Fibroblast of skin of scalp (primary cell): ENCODE measurements at places on chromosomes 12 and 14.

- no peak for DNase-seq
Observed at GRCh38 chr12:83666690-83667089, 980.0 kb downstream of the TMTC2 start.

GRCh38 chr12:70549340-70550179 lies 87.7 kb downstream of the PTPRB start:
- DNase-seq, result no peak

GRCh38 chr12:5492562-5492961 lies 60.7 kb downstream of the NTF3 start:
- no peak for DNase-seq

DNA sequence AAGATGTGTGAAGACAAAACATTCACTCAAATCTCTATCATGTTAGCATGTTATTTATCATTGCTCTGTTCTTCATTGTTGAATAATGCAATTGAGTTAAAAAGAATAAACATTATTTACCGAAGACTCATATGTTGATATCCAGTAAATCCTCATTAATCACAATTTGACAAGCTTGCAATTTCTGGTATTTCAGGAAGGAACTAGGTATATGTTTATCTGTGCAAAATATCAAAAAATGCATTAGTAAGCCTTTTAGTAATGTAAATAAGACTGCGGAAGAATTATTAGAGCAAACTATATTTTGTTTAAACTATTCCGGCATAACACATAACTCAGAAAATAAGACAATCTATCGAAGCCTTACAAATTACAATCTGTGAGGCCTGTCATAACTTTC lies 222.7 kb upstream of the NOVA1 start:
- no peak for DNase-seq

DNA sequence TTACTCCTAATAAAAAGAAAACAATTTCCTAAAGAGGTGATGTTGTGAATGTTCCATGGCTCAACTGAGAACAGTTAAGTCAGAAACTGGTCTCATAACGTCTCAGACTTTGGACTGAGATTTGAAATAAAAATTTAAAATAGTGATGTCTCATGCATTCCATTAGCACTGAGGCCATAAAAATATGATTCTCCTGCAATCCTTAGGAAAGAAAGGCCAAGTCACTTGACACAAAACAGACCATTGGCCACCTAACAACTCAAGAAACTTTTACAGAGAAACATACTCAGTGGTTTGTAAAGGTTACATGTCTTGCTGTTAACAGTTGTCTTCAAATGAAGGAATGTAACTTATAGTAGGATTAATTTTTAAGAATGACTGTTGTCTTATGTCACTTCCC lies 58.1 kb downstream of the STAB2 start:
- DNase-seq, result peak; percentile 27

DNA sequence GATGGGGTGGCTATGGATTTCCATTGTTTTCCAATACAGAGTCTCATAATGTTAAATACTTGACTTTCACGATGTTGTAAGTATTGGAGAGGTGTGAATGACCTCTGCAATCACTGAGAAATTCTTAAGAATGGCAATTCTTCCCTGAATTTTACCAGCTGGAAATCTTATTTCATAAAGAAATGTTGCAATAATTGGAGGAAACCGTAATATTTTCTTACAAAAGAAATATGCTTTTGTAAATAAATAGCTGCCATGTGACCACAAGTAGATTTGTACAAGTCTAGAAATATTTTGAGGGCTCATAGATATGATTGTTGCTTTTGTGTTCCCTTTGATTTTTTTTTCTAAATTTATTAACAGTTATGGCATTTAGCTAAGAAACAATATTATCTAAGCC lies 308.7 kb upstream of the ATP2B1 start:
- DNase-seq, result no peak

DNA sequence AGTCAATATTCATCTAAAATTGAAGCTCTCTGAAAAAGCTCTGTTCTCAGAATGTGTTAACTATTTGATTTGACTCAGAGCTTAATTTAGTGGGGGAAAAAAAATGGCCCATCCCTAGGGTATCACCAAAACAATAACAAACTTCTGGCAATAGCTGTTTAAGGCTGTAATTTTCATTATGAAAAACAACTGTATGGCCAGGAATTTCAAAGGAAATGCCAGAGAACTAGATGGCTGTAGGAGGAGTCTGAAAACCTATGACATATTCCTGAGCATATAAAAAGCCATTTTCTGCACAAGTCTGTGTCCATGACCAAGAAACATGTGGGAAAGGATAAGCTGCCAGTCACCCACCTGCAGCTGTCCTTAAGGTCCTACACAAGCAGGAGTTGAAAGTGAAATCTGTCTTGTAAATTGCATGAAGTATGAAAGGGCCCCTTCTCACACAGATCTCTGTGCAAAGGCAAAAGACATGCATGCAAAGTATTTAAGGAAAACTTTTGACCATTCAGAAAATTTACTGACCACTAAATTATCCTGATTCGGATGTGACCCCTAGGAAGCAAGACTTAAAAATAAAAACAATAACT lies 299.1 kb downstream of the BTG1 start:
- DNase-seq, result peak; percentile 13

DNA sequence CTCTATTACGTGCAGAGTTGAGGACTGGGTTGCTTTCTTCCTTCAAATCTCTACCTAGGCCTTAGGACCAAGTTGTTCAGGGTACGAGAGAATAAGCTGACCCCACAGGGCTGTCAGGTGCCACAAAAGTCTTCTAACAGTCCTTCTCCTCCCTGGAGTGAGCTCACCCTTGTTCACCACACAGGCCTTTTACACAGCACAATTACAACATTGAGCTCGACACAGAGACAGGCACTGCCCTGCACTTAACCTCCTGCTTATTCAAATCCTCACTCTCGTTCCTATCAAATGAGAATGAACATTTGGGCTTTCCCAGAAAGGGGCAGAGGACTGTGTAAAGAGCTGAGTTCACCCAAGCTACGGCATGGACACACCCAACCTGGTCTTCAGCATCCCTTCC lies 2.4 kb downstream of the GALNT6 start:
- DNase-seq, result no peak

GRCh38 chr12:118055144-118055557 lies 5.8 kb downstream of the WSB2 start:
- DNase-seq, result peak; percentile 46

GRCh38 chr12:95474660-95474958 lies 657 bp downstream of the METAP2 start:
- DNase-seq, result peak; percentile 3

- no peak for DNase-seq
Observed at GRCh38 chr12:88505696-88506095, 74.6 kb downstream of the KITLG start.

- DNase-seq, result no peak
Observed at GRCh38 chr12:64739778-64740177, 19.4 kb downstream of the GNS start.

DNA sequence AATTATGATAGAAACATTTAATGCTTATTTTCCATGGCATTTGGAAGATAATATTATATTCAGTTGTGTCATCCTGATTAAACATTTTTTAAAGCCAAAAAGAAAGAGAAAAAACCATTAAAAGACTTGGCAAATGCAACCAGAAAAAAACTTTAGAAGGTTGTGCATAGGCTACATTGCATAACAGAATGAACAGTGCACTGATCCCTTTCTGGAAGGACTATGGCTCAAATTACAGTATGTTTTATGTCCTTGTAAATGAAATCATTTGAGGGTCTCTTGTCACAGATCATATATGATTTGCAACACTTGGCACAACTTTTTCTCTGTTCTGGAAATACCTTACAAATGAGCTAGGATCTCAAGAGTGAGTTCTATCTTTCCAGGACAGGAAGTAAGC lies 275.2 kb upstream of the FLRT2 start:
- no peak for DNase-seq

DNA sequence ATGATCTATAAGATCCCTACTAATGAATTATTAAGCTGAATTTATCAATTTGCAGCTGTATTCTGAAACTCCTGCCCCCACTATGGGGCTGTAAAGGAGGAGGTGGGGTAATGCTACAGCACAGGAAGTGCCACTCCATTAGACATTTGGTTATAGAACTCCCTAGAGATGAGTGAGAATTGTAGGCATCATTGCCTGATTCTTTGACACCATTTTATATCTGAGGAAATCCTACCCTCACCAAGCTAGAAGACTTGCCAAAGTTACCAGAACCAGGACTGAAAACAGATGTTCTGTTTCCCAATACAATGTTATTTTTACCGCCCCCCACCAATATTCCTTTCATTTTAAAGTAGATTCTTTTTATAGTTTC lies 182.4 kb downstream of the EGLN3 start:
- peak; percentile 73 for DNase-seq

- no peak for DNase-seq
Observed at GRCh38 chr14:61513986-61514830, 181.1 kb upstream of the HIF1A start.

- DNase-seq, result no peak
Observed at GRCh38 chr14:94583557-94583956, 2.3 kb downstream of the SERPINA5 start.

DNA sequence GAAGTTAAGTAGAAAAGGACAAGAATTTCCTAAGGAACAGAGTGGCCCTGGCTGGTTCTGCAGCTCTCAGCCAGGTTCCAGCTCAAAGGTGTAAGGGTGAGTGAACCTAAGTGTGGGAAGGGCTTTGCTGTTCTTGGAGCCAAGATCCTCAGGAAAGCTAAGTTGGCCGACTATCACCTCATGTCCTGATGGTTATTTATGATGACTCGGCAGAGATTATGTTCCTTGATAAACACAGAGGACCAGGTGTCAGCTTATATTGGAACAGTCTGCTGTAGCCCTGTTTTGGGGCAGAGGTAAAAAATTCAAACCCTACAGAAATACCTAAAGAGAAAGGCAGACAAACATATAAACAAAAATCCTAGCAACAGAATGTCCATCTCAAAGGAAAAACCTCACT lies 128.5 kb downstream of the TBX3 start:
- no peak for DNase-seq

DNA sequence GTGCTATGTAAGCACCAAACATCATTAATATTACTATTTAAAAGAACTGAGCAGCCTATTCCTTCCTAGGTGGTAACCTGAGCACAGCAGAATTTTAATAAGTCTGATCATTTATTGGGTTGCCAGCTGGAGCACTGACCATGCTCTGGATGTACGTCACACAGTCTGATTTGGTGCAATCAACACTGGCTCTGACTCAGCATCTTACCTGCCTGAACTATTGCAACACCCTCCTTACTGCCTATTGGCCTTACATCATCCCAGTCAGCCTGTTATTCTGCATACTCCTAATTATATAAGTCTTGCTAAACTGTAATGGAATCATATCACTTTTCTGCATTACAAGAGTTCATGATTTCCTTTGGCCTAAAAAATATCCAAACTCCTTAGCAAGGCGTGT lies 149.7 kb downstream of the PTPRO start:
- DNase-seq, result no peak

DNA sequence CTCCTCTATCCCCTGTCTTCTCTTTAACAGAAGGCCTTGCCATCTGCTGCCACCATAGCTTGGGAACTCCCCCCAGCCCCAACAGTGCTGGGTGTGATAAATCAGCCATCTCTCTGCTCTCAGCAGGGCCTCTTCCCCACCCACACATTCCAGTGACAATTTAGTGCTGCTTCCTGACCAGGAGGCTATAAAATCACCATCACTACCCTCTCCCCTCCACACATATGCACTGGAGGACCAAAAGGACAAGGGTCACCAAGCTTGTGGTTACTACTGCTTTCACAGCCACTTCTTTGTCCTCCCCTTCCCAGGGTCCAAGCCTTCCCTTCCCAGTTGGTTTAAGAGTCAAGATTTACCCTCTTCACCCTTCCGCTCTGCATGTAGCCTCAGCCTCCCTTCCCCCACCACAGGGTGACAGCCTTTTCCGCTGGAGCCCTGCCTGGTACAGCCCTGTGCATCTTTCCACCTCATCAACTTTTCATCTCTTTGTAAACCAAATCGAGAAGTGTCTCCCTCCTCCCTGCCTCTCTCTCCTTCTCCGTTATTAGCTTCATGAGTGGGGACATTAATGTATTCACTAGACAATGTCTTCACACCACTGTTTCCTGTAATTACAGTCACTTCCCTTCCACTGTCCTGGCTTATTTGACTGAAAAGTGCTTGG lies 9.4 kb downstream of the PSMB5 start:
- no peak for DNase-seq

- peak; percentile 49 for DNase-seq
Observed at GRCh38 chr12:10771132-10771733, 31.2 kb downstream of the TAS2R7 start.

DNA sequence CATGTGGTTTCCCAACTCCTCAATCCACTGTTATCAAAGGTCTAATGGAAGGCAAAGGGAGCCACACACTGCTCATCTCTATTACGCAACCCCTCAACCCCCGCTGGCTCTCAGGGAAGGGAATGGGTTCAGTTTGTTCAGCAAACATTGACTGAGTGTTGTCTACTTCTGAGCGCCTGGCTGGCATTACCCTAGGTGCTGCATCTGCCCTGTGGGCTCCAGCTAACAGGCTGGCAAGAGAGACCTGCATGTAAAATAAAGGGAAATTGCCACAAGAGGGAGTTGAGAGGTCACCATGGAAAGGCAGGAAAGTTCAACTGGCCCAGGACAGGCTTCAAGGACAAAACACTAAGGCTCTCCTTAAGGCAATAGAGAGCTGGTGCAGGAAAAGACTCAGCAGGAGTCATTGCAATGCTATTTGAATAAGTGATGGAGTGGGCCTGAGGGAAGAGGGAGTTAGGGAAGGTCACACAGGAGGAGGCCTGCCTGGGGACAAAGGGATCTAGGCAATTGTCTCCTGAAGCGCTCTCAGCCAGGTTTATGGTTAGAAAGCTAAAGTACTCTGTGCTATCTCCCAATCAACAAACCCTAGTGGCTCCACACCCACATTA lies 5.5 kb upstream of the ZNF740 start:
- peak; percentile 60 for DNase-seq

DNA sequence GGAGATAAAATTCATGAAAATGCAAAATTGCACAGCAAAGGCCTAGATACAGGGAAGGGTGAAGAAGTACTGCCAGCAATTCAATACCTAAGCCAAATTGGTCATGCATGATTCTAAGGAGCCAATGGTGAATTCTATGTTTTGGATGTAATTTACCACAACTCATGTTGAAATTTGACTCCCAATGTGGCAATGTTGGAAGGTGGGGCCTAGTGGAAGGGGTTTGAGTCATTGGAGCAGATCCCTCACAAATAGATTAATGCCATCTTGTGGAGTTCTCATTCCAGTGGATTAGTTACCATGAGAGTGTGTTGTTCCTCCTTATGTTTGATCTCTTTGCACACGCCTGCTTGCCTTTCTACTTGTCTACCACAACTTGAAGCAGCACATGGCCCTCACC lies 194.0 kb upstream of the ALG10 start:
- no peak for DNase-seq

DNA sequence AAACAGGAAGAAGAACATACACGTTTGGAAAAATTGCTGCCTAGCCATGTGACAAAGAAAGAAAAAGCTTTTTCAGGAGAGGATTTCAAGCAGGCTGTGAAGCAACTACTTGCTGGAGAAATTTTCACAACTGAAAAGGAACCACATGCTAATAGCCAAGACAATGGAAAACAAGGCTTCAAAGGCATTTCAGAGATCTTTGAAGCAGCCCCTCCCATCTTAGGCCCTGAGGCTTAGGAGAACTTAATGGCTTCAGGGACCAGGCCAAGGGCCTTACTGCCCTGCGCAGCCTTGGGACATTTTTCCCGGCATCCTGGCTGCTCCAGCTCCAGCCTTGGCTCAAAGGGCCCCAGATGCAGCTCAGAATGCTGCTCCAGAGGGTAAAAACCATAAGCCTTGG lies 255.9 kb upstream of the ARID2 start:
- DNase-seq, result no peak
